ENCODE measurements at places on chromosomes 12 and 14. TPM values are rescaled to one million over a fixed set of nuclear protein-coding genes. Genes with fewer than 3 reads are reported as not detected.

The BCL2L2 gene
- total RNA-seq, result 3.8 TPM

The PRB2 gene
- total RNA-seq, result not detected

The GUCY2C gene
- 0.06 TPM for total RNA-seq

The SLC10A1 gene
- total RNA-seq, result not detected

The TAS2R8 gene
- not detected for total RNA-seq

The ADAM21 gene
- 0.12 TPM for total RNA-seq

The FSCB gene
- not detected for total RNA-seq

The SSTR1 gene
- not detected for total RNA-seq

DNA sequence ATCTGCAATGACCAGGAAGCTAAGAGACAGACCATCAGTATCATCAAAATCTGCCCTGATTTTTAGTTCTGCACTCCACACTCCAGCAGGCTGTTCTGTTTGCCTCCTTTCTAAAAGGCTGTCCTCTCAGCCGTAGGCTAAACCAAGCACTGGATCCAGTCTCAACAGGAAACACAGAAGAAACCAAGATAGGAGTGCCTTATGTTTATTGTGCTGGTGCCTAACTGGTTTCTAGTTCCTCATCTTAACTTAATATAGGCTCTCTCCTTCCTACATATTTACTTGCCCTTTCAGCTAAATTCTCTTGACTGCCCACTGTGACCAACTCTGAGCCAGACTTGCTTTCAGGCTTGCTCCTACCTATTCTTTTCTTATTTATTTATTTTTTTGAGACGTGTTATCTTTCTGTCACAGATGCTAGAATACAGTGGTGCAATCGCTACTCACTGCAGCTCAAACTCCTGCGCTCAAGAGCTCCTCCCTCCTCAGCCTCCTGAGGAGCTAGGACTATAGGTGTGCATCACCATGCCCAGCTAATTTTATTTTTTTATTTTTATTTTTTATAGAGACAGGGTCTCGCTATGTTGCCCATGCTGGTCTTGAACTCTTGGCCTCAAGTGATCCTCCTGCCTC lies 30.8 kb downstream of the GALNT4 start:
- no peak for DNase-seq

DNA sequence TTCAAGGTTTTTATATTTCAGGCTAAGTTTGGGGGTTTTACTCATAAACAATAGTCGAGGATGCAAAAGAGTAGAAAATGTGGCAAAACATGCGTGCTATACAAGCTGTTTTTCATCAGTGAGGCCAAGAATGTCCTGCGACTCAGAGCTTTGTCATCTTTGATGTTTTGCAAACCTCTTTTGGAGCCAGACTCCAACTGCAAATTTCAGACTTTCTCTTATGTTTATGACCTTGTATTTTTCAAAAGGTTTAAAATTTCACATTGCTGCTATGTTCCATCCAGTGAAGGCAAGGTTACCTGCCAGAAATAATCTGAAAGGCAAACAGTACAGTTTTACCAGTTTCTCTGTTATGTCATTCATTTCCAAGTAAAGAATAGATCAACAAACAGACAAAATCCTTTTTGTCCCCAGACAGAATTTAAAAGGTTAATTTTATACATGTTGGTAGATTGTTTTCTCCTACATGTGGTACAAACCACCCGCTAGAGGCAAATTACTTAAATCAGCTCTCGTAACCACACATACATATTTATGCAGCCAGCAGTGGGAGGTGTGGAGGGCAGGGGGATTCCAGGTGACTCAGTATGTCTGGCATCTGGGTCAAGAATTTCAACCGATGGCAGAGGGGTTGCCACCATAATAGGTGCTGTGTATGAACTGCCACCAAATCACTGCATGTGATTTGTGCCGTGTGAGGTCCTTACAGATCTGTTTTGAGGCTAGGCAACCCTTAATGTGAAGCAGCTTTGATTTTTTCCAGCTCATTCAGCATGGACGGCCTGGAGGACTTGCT lies 119.8 kb upstream of the CPM start:
- no peak for DNase-seq

DNA sequence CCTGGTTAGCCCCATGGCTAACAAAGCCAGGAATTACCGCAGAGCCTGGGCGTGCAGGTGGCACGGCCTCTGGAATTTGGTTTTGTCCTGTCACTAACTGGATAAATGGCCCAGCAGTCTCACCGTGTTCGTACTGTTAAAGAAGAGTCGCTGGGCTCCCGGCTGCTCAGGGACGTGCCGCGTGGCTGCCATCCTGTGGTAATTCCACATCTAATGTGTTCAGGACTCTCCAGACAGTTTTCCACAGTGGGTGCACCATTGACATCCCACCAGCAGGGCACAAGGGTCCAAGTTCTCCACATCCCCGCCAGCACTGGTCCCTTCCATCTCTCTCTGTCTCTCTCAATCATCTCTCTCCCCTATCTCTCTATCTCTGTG lies 19.6 kb downstream of the NOC4L start:
- no peak for DNase-seq

DNA sequence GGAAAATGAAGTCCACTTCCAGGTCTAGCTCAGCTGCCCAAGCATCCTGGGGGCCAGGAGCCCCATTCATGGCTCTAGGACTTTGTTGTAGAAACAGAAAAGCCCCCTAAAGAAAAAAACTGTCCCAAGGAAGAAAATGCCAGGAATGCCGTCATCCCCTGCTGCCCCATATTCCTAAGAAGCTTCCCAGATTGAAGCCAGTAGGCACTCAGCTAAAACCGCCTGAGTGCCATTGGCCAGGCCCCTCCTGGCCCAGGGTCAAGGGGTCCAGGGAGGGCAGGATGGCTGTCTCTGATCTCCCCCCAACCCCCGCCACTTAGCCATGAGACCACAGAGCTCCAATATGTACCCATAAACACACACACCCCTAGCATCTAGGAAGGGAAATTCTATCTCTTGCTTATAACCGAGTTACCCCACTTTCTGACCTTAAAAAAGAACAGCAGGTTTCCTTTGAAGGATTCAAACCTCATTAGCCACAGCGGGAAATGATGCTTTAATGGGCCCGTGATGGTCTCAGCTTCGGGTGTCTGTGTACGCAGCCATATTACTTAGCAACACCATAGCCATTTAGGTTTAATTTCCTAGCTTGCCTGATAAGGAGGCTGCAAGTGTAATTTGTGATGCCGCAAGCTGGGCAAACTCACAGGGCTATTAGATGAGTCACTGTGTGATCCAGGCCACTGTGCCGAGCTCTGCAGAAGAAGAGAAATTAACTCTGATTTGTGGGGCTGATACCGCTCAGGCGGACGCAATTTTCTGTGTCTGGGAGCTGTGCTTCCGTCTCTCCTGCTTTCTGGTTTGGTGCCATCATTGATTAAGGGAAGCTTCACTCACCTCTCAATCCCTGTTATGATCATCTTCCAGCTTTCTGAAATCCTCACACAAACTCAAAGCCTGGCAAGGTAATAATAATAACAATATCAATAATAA lies 84.2 kb downstream of the GCH1 start:
- DNase-seq, result no peak

GRCh38 chr12:115495300-115495699 lies 782.2 kb downstream of the MED13L start:
- DNase-seq, result no peak

GRCh38 chr12:15794836-15795235 lies 5.6 kb upstream of the EPS8 start:
- DNase-seq, result no peak

DNA sequence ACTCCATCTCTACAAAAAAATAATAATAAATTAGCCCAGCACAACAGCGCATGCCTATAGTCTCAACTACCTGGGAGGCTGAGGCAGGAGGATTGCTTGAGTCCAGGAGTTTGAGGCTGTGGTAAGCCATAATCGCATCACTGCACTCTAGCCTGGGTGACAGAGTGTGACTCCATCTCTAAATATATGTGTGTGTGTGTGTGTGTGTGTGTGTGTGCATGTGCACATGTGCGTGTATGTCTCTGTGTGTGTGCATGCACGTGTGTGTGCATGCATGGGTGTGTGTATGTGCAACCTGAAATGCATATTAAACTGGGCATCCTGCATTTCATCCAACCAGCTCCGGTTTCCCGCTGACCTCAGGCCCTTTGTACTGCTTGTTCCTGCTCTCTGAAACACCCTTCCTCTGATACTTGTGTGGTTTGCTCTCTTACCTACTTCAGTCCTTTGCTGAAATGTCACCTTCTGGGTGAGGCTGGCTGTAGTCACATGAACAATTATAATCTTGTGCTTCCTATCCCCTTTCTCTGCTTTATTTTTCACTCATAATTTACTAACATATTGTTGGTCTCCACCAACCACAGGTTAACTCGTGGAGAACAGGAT lies 46.9 kb downstream of the PHLDA1 start:
- DNase-seq, result no peak

GRCh38 chr12:121297435-121297991 lies 1.0 kb upstream of the CAMKK2 start:
- no peak for DNase-seq

DNA sequence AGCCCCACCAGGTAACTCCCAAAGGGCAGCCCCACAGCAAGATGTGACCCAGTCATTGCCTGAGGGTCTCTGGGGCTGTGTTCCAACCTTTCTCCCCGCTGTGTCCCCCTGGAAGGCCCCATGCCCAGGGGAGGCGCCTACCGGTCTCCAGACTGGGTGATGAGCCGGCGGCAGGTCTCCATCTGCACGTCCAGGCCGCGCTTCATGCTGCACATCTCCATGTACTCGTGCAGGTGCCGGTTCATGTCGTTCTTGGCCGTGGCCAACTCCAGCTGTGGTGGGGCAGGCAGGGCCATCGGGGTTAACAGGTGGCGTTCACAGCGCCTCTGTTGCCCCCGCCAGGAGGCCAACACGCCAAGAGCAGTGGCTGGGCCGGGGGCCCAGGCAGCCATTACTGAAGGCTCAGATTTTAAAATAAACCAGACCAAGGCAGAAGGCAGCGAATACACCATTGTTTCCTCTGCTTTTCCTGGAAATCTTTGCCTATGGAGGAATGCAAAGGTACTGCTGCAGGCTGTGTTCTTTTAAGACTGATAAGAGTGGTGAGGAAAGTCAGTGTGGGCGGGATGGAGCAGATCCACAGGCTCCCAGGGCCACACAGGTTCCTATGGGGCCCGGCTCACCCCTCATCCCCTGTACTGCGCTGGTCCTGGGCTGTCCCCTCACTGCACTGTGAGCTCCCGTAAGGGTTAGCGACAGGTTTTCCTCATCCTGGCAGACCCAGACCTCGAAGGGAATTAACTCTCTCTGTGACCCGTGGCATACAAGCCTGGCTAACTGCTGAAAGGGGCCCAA lies 7.3 kb downstream of the GAPDH start:
- DNase-seq, result no peak

DNA sequence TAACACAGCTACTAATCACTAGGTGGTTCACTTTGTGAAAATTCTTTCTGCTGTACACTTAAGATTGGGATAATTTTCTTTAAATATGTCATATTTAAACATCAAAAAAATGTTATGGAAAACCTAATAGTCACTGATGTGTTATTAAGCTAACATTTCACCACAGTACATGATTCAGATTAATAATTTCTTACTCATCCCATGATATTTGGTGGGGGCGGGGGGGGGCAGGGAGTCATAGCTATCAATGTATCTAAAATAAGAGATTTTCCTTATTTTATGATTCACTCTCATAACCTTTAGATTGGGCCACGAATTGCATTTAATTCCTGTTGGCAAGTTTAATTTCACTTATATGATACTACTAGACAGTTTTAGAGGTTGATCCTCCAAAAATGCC lies 88.8 kb downstream of the KCNH5 start:
- DNase-seq, result no peak

DNA sequence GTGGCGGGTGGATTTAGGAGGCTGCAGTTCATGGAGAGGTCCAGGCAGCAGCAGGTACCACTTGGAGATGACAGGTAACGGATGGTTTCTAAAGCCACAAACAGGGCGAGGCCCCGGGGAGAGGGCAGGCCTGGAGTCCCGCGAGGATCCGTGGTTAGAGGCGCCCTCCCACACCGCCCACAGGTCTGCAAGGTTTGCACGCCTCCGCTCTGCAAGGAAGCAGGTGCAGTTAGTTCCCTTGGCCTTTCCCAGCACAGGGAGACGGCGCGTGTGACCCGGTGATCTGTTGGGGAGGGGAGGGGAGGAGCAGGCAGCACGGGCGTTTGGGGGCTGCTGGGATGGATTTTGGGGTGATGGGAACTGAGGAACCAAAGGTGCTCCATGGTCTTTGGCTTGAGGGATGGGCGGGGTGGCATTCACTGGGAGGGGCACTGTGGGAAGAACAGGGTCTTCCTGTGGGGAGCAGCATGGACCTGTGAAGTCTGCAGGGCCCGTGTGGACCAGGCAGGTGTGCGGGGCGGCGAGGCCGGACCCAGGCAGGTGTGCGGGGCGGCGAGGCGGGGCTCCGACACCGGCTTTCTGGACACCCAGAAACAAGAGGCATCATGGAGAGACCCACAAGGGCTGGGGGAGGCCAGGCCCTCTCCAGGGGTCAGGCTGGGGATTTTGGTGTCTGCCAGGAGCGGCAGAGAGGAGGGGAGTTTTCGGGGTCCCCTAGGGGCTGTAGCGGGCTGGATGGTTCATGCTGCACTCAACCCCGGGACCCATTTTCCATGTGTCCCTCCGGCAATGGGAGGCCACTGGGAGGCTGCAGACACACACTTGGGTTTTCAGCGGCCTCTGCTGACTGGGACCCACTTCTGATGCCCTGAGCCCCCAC lies 29.1 kb downstream of the NOC4L start:
- no peak for DNase-seq

DNA sequence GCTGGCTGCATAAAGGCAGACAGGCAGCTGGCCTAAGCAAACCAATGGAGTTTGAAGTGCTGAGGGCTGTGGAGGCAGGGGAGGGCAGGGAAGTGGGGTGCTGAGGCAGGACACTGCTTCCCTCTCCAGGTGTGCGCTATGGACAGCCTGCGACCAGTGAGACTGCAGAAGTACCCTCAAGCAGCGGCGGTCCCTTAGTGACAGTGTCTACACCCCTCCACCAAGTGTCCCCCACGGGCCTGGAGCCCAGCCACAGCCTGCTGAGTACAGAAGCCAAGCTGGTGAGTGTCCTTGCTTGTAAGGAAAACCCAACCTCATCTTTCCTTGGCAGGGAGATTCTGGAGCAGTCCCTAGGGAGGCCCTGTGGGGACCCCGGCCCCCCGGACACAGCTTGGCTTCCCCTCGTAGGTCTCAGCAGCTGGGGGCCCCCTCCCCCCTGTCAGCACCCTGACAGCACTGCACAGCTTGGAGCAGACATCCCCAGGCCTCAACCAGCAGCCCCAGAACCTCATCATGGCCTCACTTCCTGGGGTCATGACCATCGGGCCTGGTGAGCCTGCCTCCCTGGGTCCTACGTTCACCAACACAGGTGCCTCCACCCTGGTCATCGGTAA lies 17.9 kb downstream of the HNF1A start:
- DNase-seq, result no peak

- DNase-seq, result no peak
Observed at GRCh38 chr12:64332938-64333337, 57.6 kb downstream of the C12orf56 start.

- no peak for DNase-seq
Observed at GRCh38 chr12:14403711-14404196, 38.3 kb downstream of the ATF7IP start.

DNA sequence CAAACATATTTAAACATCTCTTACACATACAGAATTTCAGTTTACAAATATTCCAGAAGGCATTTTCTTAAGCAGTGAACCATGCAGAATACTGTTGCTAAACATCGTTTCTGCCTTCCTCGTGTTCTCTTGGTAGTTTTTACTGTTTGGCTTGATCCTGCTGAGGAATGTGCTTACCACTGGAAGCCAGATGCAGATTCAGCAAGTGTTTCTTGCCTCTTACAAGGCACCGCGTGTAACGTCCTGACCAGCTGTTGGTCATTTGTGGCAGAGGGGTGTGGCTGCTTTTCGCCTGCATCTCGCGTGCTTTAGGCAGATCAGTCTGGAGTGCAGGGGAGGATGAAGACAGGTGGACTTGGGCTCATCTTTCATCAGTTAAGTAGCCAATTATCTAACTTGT lies 12.4 kb downstream of the EIF2B1 start:
- DNase-seq, result no peak

All from T-cell (primary cell).